ENCODE measurements at places on chromosomes 16 and 17.

DNA sequence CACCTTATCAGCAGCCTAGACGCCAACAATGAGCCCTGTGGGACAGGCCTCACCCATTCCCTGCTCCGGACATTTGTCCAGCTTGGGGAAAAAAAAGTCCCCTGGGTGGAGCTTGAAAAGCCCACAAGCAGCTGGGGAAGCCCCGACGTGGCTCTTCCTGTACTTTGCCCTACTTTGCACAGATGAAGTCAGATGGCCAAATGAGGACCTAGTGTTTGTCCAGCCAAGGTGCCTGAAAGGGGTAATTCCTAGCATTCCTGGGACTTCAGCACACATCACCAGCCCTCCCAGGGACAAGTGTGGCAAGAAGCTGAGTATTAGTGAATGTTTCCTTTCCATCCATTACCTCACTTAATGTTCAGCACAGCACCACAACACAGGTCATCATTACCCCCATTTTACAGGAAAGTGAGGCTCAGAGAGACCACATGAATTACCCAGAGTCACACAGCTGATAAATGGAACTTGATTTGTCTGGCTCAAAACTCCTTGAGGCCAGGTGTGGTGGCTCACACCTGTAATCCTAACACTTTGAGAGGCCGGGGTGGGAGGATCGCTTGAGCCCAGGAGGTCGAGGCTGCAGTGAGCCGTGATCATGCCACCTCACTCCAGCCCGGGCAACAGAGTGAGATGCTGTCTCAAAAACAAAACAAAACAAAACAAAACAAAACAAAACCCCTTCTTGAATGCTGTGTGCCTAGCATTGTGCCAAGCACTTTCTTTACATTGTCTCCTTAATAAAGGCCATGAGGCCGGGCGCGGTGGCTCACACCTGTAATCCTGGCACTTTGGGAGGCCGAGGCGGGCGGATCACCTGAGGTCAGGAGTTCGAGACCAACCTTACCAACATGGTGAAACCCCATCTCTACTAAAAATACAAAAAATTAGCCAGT, 19.9 kb upstream of the PLLP start:
- peak; percentile 97 for DNase-seq

DNA sequence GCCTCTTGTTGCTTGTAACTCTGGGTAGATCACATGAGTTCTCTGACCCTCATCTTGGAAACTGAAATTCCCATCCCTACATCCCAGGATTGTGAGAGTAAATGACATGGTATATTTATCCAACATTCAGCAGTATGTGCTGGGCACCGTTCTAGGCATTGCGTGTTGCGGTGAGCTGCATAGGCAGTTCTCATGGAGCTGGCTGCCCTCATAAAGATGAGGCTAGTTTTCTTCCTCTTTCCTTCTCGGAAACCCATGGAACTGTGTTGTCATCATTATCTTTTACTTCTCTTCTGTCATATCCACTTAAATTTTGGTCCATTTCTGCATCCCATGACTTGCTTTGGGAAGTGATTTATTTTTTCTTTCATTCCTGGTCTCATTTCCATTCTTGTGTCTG, 17.2 kb downstream of the CMIP start:
- no peak for DNase-seq

DNA sequence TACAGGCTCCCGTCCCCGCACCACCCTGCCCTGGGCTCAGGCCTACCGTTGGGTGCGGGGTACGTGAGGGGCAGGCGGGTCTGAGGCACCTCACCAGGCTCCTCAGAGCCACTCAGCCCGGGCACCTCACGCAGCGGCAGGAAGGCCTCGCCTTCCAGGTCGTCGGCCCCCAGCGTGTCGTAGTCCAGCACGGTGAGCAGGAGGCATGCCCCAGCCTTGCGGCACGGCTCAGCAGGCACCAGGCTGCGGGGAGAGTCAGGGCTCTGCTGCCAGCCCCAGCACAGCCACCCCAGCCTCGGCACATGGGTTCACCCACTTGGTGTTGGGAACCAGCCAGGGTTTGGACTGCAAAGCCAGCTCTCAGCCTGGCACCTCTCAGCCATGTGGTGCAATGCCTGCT, 15.5 kb downstream of the UNC13D start:
- DNase-seq, result no peak

DNA sequence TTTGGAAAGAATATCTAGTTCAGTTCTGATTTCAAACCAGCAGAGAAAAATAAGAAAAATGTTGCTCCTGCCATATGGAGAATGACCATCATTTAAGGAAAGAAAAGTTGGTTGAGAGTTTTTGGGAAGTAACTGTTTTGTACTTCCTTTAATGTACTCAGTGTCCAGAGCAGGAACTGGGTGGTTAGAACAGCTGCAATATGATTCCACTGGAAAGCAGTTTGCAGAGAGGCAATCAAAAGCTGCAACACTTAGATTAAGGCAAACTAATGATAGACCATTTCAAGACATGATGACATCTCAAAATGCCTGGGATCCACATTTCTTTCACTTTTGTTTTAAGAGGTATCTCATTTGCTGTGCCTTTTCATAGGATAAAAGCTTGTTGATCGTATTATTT, 313.3 kb upstream of the HSBP1 start:
- no peak for DNase-seq

DNA sequence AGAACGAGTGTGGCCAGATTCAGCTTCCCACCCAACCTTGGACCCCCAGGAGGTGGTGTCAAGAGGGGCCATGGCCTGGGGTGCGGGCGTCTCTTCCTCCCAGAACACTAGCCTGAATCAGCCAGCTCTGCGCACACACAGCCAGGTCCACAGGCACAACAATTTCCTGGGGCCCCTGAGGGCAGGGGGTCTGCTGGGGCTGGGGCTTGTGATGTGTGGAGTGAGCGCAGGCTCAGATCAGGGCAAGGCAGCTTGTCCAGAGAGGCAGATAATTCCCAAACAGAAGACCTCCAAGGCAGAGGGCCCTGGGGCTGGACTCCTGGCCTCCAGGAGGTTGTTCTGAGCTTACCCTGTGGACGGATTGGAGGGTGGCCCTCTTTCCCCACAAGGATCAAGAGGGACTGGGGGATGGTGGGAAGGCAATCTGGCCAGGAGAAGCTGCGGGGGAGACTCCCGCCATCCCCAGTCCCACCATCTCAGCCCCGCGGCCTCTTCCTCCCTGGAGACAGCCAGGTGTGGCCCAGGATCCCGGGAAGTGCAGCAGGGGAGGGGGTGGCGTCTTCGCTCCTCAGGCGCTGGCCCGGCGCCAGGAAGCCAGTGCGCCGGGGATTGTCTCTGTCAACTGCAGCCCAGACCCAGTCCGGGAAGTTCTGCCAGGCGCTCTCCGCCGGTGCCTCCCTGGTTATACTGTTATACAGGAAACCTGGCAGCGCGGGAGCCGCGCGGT, 52.0 kb upstream of the AMZ2 start:
- DNase-seq, result no peak

GRCh38 chr17:63387656-63388340, 58.3 kb downstream of the CYB561 start:
- no peak for DNase-seq

- no peak for DNase-seq
These were observed 56.5 kb downstream of the USP31 start for GRCh38 chr16:23092801-23093117.

- DNase-seq, result no peak
These were observed 35.5 kb downstream of the DNAH17 start for GRCh38 chr17:78541488-78542206.

- no peak for DNase-seq
These were observed 2.0 kb upstream of the ALDH3A1 start for GRCh38 chr17:19750020-19750572.

DNA sequence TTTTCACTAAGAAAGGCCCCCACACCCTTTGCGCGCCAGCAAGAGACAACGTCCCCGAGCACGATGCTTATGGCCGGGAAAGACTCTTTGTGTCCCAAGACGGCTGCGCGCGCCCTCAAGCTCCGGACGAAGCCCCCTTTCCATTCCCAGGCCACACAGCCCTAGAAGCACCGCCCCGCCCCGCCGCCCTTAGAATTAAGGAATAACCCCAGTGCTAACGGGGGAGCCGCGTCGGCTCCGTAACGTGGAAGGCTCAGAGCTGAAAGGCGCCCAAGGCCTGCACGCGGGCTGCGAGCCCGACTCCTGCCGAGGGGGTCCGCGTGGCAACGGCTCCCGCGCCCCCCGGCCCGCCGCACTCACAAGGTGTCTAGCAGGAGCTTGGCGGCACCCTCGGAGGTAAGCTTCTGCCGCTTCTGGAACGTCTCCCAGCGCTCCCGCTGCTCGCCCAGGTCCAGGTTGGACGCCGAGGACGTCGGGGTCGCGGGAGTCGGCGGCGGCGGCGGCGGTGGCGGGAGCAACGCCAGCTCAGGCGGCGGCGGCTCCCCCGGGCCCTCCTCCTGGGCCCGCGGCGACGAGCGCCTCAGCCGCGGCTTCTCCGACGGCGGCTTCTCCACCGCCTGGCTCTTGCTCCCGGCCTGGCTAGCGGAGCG, 477 bp downstream of the CENPV start:
- no peak for DNase-seq

GRCh38 chr16:86664522-86665318, 86.4 kb downstream of the FOXL1 start:
- DNase-seq, result peak; percentile 98

GRCh38 chr17:44170499-44171201, at the start of gene ASB16:
TSS of gene ASB16 (plus strand) at chr17:44170704. CDS start at chr17:44170790, 86 bp downstream.
- DNase-seq, result peak; percentile 43

GRCh38 chr17:30396129-30396528, 17.4 kb downstream of the CPD start:
- peak; percentile 73 for DNase-seq

DNA sequence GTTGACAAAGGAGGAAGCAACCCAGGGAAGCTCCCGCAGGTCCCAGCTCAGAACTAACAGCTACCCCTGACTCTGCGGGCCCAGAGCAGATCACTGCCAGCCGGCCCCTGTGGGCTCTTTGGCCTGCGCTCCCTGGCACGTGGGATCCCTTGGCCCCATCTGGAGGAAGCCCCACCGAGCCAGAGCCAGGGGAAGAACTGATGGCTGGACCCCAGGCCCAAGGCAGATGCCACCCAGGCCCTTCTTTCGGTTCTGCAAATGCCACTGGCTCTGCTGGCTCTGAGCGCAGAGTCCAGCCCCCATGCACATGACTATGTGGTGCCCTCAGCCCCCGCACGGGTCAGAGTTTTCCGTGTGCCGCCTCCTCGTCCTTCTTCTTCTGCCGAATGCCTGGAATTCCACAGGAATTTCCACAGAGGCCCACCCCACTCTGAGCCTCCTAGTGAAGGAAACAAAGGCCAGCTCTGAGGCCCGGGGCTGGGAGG, 35.8 kb upstream of the SNN start:
- peak; percentile 81 for DNase-seq

GRCh38 chr17:11326492-11326891, 85.5 kb downstream of the SHISA6 start:
- no peak for DNase-seq

DNA sequence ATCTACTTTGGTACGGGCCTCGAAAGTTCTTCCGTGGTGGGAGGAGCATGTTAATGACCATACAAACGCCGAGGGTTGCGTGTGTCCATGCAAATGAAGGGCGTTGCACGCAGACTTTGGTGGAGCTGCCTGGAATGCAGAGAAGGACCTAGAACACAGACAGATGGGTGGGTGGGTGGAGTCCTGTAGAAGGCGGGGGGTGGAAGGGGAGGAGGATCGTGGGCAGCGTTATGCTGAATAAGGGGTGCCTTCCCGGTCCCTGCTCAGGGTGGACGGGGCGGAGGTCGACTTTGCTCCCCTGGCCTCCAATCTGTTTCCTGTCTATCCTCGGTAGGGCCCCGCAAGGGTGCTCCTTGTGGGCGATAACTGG, 795 bp upstream of the PAQR4 start:
- DNase-seq, result no peak

DNA sequence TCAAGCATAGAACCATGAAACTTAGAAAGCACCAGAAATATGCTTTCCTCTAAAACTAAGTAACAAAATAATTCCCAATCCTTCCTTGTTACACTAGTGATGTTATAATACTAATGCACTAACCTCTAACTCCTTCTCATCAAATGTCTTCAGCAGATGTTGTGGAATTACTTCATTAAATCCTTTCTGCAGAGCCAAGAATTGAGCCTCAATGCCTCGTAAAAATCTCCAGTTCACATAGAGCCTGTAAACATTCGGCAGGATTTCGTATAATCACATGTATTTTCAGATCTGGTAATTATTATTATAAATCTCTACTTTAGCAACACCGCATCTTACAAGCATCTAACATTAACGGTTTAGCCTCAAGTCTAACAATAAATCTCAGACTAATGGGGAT, 44.7 kb downstream of the CEP95 start:
- no peak for DNase-seq

- DNase-seq, result no peak
These were observed 3.0 kb upstream of the MYO15A start for GRCh38 chr17:18105595-18105994.

DNA sequence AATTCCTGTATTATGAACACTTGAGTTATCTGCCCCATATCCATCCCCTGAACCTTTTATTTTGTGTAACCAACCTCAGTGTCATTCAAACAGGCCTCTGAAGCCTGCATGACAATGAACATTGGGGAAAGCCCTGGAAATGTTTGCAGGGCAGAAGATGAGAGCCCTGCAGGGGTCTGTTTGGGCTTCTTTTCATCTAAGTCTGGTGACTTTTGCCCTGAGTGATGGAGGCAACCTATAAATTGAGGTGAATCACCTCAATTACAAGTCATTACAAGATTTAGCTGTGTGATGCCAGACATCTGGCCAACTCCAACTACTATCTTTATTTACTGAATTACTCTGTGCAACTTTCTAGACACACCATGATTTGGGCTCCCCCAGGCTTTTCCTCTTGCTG, 189.2 kb downstream of the MAF start:
- DNase-seq, result no peak

- no peak for DNase-seq
These were observed 183.1 kb downstream of the CYLD start for GRCh38 chr16:50924759-50925545.

DNA sequence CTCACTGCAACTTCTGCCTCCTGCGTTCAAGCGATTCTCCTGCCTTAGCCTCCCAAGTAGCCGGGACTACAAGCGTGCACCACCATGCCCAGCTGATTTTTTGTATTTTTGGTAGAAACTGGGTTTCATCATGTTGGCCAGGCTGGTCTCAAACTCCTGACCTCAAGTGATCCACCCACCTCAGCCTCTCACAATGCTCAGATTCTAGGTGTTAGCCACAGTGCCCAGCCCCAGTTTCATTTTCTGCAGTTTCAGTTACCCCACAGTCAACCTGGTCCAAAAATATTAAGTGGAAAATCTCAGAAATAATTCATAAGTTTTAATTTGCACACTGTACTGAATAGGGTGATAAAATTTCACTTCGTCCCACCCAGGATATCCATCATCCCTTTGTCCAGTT, 28.7 kb downstream of the KNOP1 start:
- DNase-seq, result no peak

DNA sequence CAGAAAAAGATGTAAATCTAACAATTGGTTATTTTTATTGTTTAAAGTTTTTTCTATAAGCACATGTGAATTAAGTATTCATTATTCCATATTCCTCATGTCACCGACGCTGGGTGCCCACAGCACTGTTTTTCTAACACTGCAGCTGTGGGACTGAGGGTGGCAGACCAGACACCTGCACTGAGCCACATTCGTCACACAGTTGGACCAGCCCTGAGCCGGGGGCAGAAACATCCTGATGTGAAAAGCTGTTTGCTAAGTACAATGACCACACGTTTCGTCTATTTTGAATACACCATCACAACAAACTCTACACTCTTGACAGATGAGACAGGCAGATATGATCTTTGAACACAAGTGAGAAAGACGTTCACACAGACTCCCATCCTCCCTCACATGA, 749.5 kb downstream of the KCNJ18 start:
- no peak for DNase-seq

Measured in renal cortical epithelial cell (primary cell).